Uterus (tissue), 4 donors: ENCODE measurements at places on chromosomes 13 and 19.

DNA sequence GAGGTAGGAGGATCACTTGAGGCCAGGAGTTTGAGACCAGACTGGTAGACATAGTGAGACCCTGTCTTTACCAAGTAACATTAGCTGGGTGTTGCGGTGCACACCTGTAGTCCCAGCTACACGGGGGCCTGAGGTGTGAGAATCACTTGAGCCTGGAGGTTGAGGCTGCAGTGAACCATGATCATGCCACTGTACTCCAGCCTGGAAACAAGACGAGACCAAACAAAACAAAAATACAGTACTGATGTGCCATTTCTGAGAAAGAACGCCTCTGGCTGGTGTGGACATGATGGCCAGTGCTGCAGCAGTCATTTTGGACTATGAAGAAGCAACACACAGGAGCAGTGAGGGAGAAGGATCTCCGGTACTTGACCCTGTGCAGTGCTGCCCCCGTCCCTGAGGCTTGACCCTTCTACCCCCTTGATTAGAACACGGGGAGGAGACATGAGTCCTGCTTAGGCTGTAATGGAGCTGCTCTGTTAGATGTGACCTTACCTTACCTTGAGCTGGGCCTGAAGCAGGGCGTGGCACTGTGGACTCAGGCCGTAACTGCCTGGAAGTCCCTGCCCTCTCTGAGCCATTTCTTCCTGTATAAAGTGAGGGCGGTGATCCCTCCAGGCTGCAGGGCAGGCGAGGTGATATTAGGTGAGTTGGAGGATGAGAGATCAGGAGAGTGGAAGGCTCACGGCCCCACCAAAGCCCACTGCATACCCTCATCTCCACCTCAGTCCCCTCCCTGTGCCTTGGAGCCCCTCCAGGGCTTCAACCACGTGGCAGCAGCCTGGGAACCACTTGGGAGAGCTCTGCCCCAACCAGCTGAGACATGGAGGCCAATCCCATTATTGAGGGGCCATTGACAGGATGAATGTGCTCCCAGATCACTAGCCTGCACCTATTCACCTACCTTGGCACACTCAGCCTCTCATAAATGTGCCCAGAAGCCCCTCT lies 5.9 kb downstream of the RPL18A start:
- DNase-seq: no peak

- DNase-seq: no peak
These were observed 93.9 kb upstream of the TDRD3 start for GRCh38 chr13:60303166-60303565.

DNA sequence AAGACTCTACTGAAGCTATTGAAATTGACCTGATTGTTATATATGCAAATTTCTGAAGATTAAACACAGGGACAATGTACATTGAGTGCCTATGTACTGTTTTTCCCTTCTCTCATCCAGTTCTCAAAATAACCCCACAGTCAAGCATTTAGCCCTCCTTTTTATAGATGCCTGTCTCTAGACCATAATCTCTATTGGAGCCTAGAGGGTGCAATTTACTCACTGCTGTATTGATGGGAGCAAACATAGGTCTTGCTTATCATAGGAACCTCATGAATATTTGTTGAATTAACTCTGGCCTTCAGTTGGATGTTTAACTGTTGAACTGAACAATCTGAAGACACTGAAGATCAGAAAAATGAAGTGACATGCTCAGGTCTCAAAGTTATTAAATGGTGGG lies 183.0 kb downstream of the RFC3 start:
- no peak for DNase-seq

DNA sequence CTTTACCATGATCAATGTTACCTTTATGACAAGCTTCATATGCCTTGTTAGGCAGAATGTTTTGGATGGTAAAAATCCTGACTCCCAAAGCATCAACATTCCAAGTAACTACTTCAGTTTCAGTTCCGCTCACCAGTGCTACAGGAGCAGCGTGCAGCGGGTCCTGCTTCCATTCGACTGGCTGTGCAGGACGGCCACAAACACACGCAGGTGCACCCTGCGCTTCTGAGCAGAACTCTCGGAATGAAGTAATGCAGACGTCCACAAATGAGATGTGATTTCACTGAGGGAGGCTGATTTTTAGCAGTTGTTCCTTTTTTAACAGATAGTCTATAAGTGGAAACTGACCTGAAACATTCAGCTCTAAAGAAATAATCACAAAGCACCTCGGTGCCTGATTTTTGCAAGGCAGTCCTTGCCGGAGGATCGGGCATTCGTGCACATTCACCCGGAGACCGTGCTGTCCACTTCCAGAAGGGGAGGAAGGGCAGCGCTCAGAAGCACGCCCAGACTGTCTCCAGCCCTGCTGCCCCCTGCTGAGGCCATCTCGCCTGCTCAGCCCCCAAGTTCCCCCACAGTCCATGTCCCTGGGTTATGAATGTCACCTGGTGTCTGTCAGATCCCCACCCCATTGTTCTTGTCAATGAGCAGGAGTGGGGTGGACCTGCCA lies 85.8 kb downstream of the RAB20 start:
- no peak for DNase-seq

GRCh38 chr19:49847731-49848696 lies 2.9 kb upstream of the PTOV1 start:
- no peak for DNase-seq

DNA sequence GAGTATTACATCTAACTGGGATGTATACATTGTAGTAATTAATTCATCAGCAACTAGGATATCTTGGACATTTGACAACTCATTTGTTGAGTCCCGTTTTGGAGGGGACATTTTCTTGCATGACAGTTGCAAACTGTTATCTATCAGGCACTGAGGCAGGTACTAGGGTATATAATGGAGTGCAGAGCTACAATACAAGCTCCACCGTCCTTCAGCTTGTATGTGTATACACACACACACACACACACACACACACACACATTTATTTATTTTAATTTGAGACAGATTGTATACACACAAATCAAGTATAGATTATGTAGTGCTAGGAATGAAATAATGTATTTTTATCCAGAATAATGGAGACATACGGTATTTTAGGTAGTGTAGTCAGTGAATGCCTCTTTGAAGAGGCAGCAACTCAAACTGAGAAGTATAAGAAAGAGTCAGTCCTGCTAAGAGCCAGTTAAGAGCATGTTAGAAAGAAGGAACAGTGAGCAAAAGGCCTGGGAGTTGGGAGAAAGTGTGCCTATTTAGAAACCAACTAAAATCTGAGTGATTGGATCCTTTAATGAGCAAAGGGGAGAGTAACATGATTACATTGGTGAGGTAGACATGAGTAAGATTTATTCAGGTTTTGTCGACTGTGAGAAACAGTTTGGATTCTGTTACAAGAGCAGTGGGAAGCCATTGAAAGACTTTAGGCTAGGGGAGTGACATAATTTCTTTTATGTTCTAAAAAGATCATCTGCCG lies 74.5 kb downstream of the NBEA start:
- no peak for DNase-seq

GRCh38 chr13:28110414-28110813 lies 10.0 kb upstream of the FLT3 start:
- no peak for DNase-seq

DNA sequence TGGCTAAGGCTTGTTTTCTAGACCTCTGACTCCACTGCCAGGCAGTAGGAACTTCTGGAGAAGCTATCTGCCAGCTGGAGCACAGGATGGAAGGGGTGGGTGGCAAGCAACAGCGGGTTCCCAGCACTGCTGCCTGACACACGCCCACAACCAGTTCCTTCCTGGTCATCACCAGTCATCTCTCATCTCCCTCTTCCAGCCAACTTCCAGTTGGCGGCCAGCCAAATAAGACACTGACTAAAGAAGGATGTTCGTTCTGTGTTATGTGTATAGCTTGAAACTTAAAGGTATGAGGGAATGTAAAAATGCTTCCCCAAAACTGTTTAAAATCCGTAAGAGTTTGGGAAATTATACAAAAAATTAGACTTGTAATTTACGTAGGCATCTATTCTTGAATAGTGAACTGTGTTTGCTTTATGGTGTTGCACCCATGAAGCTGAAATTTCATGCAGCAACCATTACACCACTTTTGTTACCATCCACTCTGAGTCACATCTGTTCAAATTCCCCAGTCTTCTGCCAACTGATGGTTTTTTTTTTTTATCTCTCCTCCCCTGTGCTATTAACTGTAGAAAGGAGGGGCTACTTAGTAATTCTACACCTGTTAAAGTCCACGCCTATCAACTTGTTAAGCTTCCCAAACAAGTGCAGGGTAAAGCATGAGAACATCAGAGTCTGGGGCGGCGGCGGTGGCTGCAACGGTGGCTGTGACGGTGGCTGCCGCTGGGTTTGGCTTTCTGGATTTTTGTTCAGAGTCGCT lies 86.2 kb upstream of the FRY start:
- DNase-seq: peak; percentile 30

GRCh38 chr19:23203841-23204344 lies 46.3 kb downstream of the ZNF724 start:
- DNase-seq: no peak

DNA sequence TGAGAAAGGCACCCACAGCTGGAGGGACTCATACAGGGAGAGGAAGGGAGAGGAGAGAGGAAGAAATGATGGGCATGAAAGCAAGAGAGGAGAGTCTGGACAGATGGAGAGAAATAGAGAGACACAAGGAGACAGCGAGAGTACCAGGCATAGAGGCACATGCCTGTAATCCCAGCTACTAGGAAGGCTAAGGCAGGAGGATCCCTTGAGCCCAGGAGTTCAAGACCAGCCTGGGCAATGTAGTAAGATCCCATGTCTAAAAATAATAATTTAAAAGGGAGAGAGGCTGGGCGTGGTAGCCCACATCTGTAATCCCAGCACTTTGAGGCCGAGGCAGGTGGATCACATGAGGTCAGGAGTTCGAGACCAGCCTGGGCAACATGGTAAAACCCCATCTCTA lies 9.3 kb downstream of the UNC13A start:
- no peak for DNase-seq

- DNase-seq: no peak
These were observed at the start of gene PRMT1 for GRCh38 chr19:49677231-49677900. Gene PRMT1, plus strand, starts transcription at chr19:49677271. Its CDS starts 10 bp downstream, at chr19:49677281.

GRCh38 chr13:29577136-29578051 lies 18.1 kb downstream of the SLC7A1 start:
- DNase-seq: no peak

DNA sequence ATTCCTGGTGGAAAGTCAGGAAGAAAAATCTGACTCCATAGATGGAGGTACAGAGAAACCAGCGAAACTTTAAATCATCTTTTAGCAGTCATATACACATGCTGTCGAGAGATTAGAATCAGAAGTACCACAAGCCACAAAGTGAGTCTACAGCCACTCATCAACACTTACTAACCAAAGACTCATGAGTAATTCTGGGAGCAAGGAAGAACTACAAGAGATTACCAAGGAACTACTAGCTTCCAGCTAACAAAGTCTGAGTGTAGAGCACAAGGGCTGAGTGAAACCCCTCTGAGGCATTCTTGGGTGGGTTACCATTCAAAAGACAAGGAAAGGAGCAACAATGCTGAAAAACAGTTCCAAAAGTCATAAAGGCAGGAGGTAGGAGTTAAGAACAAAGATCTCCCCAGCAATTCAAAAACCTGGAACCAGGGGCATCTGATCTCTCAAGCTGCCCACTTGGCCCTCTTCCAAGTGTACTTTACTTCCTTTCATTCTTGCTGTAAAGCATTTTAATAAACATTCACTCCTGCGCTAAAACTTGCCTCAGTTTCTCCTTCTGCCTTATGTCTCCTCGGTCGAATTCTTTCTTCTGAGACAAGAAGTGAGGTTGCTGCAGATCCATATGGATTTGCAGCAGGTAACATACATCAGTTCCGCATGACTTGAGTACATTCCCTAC lies 13.0 kb downstream of the RBM26 start:
- no peak for DNase-seq
